ENCODE measurements at places on chromosomes 5 and 9.

DNA sequence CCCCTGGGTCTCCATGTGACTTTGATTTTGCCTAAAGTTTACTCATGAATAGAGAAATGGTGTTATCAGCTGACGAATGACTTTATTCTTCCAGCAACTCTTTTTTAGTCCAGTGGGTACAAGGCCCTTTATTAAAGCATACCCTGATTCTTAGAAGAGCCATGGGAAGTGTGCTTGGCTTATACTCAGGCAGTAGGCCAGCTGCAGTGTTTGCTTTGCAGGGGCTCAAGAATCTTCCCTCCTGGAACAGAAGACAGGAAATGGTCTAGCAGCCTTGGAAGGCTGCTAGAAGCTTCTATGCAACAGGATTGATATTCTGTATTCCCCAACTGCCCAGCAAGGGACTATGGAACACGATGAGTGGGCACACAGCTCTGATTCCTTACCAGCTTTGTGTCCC is 73.4 kb upstream of the PLPP6 start:
- no peak for DNase-seq

DNA sequence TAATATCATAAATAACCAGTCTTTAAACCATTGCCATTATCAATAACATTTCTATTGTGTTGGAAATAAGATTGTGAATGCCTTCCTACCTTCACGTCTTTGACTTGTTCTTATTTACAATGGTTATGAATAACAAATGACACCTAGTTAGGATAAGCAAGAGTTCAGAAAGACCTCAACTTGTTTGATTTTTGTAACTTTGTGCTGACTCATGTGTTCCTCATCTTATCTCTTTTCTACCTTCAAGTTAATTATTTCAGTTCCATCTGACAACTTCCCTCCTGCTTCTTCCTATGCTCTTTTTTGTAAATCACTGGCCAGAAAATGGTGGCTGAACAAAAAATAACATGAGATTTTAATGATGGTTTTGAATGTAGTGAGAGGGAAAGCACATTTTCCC is 538.5 kb upstream of the TUSC1 start:
- DNase-seq = no peak

GRCh38 chr5:13574574-13574973 is 369.9 kb downstream of the DNAH5 start:
- no peak for DNase-seq

DNA sequence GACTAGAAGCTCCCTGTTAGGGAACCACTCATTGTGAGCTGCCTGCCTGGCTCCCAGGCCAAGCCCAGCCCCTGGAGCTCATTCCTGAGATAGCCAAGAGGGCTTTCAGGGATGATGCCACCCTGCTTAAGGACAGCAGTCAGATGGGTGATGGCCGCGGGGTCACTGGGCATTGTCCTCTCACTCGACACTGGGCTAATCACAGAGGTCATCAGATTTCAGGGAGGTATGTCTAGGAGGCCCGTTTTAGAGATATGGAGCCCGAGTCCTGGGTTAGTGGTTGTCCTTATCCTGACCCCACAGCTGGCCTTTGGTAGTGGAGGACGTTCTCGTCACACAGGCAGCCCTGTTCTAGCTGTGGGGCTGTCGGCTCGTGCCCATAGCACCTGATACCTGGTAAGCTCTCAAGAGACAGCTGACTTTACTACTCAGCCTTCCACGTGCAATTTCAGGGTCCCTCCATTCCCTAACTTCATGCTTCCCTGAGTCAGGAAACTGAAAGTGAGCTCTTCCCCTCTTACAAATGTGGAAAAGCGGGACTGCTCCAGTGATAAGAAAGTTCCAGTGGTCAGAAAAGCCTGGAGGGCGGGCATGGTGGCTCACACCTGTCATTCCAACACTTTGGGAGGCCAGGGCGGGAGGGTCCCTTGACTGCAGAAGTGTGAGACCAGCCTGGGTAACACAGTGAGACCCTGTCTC is 7.1 kb upstream of the PTGES start:
- DNase-seq = no peak

DNA sequence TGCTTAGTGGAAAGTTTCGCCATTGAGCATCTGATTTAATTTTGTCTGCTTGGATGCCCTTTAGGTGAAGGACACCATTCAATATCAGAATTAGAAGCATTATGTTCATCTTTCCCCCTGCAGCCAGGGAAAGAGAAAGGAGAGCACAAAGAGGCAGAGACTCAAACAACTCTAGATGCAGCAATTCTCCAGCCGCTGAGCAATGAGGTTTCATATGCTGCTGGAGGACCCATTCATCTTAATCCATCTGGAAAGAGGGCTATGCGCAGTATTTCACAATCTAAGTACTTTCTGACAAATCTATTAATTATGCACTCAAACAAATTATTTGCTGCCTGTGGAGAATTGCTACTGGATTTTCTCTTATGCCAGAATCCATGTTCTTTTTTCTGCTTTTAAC is 527.0 kb upstream of the TUSC1 start:
- DNase-seq = no peak

GRCh38 chr5:32275396-32275741 is 37.4 kb downstream of the MTMR12 start:
- no peak for DNase-seq

DNA sequence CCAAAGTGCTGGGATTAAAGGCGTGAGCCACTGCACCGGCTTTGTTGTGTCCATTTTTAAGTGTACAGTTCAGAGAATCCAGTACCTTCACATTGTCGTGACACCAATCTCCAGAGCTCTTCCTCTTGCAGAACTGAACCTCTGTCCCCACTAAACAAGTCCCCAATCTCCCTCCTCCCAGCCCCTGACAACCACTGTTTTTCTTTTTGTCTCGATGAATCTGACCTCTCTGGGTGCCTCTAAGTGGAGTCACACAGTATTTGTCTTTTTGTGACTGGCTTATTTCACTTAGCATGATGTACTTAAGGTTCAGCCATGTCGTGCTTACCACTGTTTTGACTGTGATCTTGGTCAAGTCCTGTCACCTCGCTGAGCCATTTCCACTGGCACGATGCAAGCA is 1.6 kb downstream of the WDR38 start:
- DNase-seq = no peak
